Activated CD4-positive, alpha-beta T cell treated with anti-CD3 and anti-CD28 coated beads, Interleukin-2, amount 10 ng/mL, durations not matched to agents 7 days and 5 days (primary cell): ENCODE measurements at places on chromosomes 13 and 19. TPM values are rescaled to one million over a fixed set of nuclear protein-coding genes. Genes with fewer than 3 reads are reported as not detected.
A peak's percentile ranks its signal among the peaks of the same experiment; 100 is the strongest.

DNA sequence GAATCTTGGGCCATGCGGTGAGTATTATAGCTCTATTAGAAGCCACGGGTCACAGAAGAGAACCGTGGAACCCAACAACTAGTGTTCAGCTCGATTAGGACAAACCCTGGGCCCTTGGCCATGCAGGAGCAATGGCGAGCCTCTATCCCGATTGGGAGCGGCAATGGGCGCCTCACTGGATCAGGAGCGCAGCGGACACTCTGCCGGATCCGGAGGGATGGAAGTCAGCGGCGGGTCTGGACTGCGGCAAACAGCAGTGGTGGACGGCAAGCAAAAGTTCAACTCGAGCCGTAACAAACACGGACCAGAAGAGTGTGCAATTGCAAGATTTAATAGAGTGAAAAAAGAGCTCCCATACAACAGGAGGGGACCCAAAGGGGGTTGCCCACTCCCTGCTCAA lies 1481.9 kb downstream of the PCDH9 start:
- no peak overlapping the region for H3K4me3 ChIP-seq
- no peak overlapping the region for H3K27ac ChIP-seq
- H3K36me3 ChIP-seq, result no peaks in the 10 kb centered on the region
- no peaks in the 10 kb centered on the region for H3K4me1 ChIP-seq
- no peak for DNase-seq
- no peaks in the 10 kb centered on the region for H3K27me3 ChIP-seq

DNA sequence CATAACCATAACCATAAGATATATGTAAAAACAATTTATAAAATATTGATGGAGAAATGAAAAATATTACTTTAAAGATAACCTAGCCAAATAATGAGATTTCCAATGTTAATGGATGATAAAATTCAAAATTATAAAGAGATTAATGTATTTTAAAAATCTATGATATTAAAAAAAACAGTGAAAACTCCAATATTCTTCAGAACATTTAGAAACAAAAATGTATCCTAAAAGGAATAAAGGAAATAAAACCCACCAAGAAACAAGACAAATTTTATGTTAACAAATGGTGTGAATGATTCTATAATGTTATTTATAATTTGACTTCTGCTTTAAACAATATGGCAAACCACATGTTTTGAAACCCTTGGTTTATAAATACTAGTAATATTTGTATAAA lies 1587.8 kb downstream of the PCDH9 start:
- no peaks in the 10 kb centered on the region for H3K4me1 ChIP-seq
- no peaks in the 10 kb centered on the region for H3K36me3 ChIP-seq
- no peaks in the 10 kb centered on the region for H3K27me3 ChIP-seq

DNA sequence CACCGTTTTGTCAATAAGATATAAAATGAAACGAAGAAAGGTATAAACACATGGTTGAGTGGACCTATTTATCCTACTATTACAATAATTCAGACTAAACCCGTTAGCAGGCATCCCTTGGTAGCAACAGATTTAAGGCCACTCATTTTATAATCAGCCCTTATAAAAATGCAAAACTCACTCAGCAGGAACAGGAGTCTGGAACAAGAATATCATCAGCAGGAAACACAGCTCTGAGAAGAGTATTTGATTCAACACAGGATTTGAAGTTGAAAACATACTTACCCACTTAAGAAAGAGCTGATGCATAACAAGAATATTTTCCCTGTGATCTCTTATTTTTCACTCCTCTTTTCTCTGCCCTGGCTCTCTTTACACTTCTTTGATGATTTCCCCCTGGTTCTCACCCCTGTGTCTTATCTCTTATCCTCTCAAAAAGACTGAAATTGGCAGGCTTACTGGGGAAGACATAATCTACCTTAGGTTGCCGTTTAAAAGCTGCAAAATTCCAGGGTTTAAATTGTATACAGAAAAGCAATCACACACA lies 1722.7 kb downstream of the SLITRK5 start:
- DNase-seq, result no peak
- H3K4me3 ChIP-seq, result no peak overlapping the region
- H3K36me3 ChIP-seq, result no peaks in the 10 kb centered on the region
- H3K4me1 ChIP-seq, result no peaks in the 10 kb centered on the region
- H3K27me3 ChIP-seq, result no peaks in the 10 kb centered on the region

GRCh38 chr13:109707044-109707741 lies 79.2 kb downstream of the IRS2 start:
- peaks cover 7% of the 10 kb centered on the region for H3K4me1 ChIP-seq
- no peak overlapping the region for H3K4me3 ChIP-seq
- no peak overlapping the region for H3K27ac ChIP-seq
- no peaks in the 10 kb centered on the region for H3K36me3 ChIP-seq
- DNase-seq, result no peak

GRCh38 chr19:48970923-48971395 lies 5.8 kb downstream of the FTL start:
- H3K27ac ChIP-seq, result no peak overlapping the region
- no peaks in the 10 kb centered on the region for H3K27me3 ChIP-seq
- peaks cover 45% of the 10 kb centered on the region for H3K36me3 ChIP-seq
- H3K4me1 ChIP-seq, result peaks cover 26% of the 10 kb centered on the region

DNA sequence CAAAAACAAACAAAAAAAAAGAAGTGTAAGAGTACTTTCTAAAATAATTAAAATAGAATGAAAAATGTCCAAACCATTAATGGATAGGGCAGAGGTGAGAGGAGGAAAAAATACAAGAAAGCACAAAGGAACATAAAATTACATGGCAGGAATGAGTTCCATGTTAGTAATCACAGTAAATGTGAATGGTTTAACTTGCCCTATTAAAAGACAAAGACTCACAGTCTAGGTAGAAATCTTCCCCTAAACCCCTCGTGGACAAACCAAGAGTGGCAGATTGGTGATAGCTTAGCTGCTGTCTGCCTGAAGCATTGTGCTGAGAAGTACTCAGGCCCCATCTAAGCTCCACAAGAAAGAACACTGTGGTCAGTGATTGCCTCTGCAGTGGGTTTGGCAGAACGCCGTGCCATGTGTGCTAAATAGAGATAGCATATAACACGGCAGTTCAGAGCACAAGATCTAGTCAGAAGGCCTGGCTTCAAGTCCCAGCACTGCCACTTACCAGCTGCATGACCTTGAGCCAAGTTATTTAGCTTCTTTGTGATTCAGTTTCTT lies 103.5 kb downstream of the DPF1 start:
- DNase-seq, result no peak
- no peak overlapping the region for H3K4me3 ChIP-seq
- H3K4me1 ChIP-seq, result peaks cover 4% of the 10 kb centered on the region
- peaks cover 32% of the 10 kb centered on the region for H3K36me3 ChIP-seq
- H3K27me3 ChIP-seq, result no peaks in the 10 kb centered on the region

- peaks cover 18% of the 10 kb centered on the region for H3K36me3 ChIP-seq
- H3K27ac ChIP-seq, result peak overlapping the region; percentile 99
- peaks cover 73% of the 10 kb centered on the region for H3K4me1 ChIP-seq
- peak overlapping the region; percentile 90 for H3K4me3 ChIP-seq
- no peaks in the 10 kb centered on the region for H3K27me3 ChIP-seq
Observed at GRCh38 chr19:47512183-47512947, 2.5 kb downstream of the NAPA start.

DNA sequence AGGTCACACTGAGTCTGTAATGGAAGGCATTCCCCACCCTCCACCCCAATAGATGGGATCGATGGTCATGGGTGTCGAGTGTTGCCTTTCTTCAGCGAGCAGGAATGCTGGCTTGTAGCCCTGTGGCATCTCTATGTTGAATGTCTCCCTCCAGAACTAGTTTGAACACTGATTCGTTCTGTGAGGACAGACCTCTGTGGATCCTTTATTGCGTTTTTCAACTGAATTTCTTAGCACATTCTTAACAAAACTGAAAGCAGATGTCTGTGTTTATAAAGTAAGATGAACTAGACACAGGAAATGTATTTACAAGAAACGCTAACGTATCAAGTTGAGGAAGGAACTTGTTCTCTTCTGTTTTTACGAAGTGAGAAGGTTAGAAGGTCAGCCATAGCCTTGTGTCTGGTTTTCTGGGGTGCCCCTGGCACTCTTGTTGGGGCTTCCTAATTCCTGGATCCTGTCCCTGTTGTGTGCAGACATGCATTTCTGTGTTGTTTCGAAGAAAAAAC lies 36.8 kb upstream of the TM9SF2 start:
- peaks cover 43% of the 10 kb centered on the region for H3K4me1 ChIP-seq
- peak overlapping the region; percentile 28 for H3K4me3 ChIP-seq
- no peaks in the 10 kb centered on the region for H3K27me3 ChIP-seq

DNA sequence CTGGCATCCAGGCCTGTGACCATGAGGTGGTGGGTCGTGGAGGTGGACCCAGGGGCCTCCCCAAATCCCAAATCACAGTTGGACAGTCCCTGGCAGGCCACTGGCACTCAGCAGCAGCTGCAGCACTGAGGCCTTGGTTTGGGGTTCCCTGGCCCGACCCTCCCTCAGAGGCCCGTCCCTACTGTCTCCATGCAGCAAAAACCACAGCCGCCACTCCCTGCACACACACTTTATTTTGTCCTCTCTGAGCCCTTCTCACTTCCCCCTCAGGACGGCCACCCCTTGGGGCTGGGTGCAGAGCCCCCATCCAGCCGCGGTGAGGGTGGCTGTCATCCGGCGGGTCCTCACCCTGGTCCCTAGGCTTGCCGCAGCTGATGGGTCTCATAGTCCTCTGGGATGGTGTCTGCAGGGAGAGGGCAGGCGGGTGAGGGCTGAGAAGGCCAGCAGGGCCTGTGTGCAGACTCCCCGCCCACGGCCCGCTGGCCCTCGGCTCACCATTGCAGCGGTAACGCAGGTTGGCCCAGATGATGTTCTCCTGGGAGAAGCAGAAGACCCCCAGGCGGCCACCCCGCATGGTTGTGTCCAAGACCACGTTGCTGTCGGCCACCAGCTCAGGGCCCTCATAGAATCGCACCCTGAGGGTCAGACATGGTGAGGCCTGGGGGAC lies 8.4 kb downstream of the COMP start:
- H3K27me3 ChIP-seq, result peaks cover 26% of the 10 kb centered on the region
- no peak overlapping the region for H3K4me3 ChIP-seq
- no peak for DNase-seq
- peaks cover 18% of the 10 kb centered on the region for H3K4me1 ChIP-seq

- H3K4me3 ChIP-seq, result no peak overlapping the region
- no peaks in the 10 kb centered on the region for H3K36me3 ChIP-seq
- H3K4me1 ChIP-seq, result peaks cover 11% of the 10 kb centered on the region
- H3K27me3 ChIP-seq, result no peaks in the 10 kb centered on the region
- no peak for DNase-seq
Observed at GRCh38 chr13:23843436-23843835, 45.8 kb downstream of the MIPEP start.

DNA sequence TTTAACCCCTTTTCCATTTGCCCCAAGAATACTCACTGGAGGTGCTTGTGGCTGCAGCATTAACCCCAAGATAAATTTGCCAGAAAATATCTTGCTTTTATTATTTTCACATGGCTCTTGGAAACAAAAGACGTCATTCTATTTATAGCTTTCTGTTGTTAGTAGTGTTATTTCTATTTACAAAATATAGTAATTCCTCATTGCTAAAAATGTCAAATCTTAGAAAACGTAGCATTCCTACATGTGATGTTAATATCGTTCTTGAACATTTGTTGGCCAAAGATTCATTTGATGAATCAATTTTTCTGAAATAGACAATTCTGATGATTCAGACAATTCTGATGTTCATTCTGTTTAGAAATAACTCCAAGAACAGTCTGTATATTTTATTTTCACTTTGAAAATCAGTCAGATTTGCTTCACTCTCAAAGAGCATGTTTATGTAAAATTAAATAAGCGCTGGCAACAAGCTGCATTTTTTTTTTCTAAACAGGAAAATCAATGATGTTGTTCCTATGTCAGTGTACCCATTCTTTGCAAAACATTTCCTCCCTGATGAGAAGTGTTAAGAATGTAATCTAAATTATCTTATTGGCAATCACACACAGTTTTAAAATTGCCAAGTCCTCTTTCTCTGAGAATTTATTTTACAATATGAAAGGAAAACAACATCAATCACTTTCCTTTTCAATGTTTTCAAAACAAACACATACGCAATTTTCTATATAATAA lies 334.0 kb downstream of the KCTD12 start:
- peaks cover 2% of the 10 kb centered on the region for H3K27me3 ChIP-seq
- DNase-seq, result no peak
- no peak overlapping the region for H3K4me3 ChIP-seq
- H3K36me3 ChIP-seq, result no peaks in the 10 kb centered on the region
- no peak overlapping the region for H3K27ac ChIP-seq

DNA sequence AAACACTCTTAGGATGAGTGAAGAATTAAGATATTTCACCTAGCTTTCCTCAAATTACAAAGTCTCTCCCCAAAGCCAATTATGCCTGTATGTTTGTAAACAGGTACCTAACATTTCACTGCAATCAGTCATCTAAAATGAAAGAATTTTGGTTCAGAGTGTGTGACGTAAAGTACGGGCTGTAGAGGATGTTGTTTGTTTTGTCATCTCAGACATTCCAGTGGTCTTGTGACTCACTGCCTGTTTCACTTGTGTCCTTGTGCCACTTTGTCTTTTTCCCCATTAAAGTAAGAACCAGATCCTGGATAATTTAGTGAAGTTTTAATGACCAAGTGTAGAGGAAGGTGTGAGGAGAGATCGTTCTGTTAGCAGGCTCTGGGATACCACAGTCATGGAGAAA lies 28.6 kb upstream of the EID2 start:
- no peaks in the 10 kb centered on the region for H3K36me3 ChIP-seq
- H3K4me3 ChIP-seq, result no peak overlapping the region
- peaks cover 38% of the 10 kb centered on the region for H3K27me3 ChIP-seq

DNA sequence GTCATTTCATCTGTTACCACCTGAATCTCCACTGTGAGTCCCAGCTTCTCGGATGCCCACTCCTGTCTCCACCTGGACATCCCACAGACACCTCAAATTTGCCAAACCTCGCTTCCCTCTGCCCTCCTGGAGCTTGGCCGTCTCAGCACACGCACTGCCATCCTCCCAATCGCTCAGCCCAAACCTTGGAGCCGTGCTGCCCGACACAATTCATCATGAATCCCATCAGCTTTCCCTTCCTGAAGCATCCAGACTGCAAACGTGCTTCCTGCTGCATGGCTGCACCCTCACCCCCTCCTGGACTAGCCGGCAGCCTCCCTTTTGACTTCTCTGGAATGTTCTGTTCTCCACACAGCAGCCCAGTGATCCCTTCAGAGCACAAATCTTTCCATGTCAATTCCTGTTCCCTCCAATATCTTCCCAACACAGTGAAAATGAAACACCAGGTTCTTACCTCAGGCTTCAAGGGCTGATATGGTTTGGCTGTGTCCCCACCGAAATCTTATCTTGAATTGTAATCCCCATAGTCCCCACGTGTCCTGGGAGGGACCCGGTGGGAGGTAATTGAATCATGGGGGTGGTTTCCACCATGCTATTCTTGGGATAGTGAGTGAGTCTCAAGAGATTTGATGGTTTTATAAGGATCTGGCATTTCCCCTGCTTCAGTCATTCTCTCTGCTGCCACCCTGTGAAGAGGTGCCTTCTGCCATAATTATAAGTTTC lies 1.1 kb upstream of the PROZ start:
- H3K36me3 ChIP-seq, result peaks cover 11% of the 10 kb centered on the region
- peaks cover 34% of the 10 kb centered on the region for H3K4me1 ChIP-seq
- H3K27ac ChIP-seq, result no peak overlapping the region
- peaks cover 17% of the 10 kb centered on the region for H3K27me3 ChIP-seq

The CGB7 gene
- not detected for total RNA-seq

The KLK13 gene
- not detected for total RNA-seq

The LILRB5 gene
- not detected for total RNA-seq

The GDF15 gene
- total RNA-seq, result not detected

The ERVK3-1 gene
- 59.5 TPM for total RNA-seq

The CLASRP gene
- 101 TPM for total RNA-seq

The FUT2 gene
- not detected for total RNA-seq
